ENCODE measurements at places on chromosomes 3 and 15. TPM values are rescaled to one million over a fixed set of nuclear protein-coding genes. Genes with fewer than 3 reads are reported as not detected.

The B3GNT5 gene
- total RNA-seq: 18.0 TPM

The GPR149 gene
- total RNA-seq: not detected

The FOXB1 gene
- not detected for total RNA-seq

The IL17RD gene
- total RNA-seq: 1.5 TPM

The MAGEL2 gene
- not detected for total RNA-seq

The CHRD gene
- total RNA-seq: 5.6 TPM

DNA sequence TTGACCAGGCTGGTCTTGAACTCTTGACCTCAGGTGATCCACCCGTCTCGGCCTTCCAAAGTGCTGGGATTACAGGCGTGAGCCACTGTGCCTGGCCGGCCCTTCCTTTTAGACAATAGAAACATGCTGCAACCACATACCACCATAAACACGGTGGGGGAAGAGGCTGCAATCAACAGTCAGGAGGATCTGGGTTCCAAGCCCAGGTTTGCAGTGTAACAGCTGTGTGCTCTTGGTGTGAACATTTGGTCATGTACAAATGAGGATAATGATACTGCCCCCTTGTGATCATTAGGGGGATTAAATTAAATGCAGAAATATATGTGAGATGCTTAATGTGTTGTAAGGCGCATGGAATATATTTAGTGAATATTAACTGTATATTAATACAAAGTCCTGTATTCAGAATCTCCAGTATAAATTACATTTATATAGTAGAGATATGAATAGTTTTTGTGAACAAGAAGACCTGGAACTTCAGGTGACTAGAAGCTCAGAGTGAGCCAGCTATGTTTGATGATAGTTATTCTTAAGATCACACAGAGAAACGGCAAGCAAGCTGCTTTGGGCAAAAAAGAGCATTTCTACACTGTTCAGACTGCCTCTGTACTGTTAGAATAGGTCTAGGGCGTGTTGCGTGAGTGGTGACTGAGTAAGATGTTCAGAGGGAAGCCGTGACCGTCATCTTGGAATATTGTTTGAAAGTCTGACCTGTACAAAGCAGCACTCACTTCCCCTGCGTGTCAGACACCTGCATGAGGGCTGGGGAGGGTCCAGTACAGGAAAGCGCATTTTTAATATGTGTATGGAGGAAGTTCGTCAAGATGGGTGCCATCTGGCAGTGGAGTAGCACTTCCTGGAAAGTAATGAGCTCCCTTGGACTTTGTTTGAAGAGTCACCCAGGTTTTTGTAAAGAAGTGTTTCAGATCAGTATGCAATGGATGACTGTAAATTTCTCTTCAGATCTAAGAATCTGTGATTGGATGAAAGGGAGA lies 125.8 kb downstream of the PGPEP1L start:
- peak; percentile 54 for DNase-seq

DNA sequence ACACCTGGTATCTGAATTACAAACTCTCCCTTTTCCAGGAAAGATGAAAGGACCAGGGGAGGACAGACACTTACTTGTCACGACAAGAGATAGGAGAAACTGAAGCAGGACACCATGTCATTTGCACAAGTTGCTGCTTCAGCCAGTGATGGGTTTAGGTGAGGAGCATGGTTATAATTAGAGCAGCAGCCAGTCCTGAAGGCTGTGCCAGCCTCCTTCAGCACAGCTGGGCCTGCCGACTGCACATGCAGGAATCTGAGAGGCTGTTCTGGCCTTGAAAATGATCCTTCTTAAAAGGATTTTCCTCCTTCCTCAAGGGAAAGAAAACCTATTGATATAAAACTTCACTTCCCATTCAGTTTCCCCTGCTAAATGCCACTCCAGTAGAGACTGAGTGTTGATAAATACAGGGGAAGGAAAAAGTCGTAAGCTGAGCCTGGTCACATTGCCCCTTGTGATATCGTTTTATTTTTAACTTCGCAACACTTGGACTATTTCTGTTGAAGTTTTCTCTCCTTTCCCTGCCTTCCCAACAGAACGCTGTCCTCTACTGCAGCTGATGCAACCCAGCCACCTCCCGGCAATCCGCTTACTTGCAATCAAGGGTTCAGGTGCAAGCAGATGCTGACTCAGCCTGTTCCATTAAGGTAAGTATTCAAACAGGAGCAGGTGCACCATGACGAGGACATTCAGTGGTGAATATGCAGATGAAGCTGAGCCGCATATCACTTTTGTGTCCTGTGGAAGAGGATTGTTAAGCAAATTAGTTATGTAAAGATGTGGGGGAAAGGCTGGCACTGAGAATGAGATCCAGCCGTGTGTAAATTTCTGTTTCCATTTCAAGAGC lies at the start of gene FBXO40:
TSS of gene FBXO40 (plus strand) at position 524 of the 847 bp plus-strand sequence. CDS start 27,197 bp downstream, outside the sequence.
- no peak for DNase-seq

DNA sequence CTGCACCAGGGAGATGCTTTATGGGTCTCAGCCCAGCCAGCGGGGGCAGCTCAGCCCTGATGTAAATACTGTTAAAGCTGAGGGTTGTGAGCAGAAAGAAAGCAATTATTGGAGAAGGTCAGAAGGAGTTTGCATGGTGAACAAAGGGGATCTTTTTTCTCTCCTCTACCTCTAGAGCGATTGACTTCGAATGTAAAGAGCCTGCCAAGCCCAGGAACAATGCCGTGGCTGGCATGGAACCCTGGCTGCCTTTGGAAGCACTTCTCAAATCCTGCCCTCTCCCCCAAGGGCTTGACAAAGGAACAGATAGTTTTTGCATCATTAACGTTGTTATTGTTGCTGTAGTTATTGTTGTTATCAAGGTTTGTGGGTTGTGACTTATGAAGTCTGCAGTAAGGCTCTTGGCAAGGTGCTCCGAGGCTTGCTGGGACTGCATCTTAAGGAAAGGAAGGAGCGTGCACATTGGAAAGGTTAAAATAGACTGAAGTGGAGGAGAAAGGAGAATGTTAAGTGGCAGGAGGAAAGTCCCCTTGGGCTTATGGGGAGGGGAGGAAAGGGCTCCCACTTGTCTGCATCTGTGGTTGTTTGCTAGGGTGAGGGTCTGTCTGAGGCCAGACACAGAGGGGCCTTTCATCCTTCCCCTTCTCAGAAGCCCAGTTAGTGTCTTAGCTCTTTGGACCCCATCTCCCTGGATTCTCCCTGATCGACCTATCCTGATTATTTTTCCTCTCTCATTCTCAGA lies 16.7 kb downstream of the PDIA5 start:
- DNase-seq: no peak

DNA sequence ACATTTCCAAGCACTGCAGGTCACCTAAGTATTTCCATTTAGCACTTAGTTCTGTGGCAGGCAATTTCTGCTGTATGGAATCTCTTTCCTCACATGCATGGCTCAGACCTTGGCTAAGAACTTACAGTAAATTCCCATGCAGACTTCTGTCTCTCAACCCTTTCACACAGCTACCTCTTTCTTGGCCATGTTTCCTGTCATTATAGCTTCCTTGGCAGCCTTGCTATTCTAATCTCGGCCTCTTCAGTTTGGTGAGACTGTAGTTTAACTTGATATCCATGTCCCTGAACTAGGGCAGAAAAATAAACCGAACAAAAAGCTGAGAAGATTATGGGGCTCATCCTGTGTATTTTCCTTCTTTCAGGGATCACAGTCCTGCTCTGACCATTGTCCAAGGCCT lies 96.0 kb downstream of the SPATA16 start:
- DNase-seq: no peak

DNA sequence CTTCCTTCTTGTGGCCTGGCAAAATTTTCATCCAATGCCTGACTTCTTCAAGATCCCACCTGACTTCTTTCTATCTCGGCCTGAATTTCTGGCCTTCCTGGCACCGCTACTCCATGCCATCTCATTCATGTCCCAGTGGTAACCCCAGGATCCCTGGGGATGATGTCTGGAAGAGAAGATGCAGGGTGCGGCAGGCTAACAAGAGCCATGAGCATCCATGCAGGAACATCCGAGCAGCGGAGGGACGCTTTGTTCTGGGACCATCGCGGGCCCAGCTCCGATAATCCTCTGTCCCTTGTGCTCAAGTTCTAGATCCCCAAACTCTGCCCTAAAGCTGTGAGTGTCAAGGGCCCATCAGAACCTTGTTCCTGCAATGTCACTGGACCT lies 10.9 kb downstream of the MYL3 start:
- DNase-seq: no peak

DNA sequence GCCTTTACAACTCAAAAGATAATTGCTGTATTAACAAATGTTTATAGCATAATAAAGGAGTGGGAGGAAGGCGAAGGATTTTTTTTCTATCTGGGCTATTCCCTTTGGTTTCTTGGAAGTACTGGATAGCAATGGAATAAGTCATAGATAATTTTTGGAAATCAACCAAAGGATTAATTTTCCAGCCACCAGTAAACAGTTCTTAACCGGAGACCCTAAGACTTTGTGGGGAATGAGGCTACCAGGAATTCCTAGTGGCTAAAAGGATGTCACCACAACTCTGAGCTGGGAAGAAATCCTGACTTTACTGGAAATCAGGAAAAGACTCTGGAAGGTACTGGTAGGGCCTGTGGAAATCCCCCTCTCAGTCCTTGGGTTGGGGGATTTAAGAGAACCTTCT lies 138.4 kb upstream of the RARB start:
- DNase-seq: no peak

GRCh38 chr3:113439606-113440005 lies 1.7 kb downstream of the CFAP44 start:
- no peak for DNase-seq

DNA sequence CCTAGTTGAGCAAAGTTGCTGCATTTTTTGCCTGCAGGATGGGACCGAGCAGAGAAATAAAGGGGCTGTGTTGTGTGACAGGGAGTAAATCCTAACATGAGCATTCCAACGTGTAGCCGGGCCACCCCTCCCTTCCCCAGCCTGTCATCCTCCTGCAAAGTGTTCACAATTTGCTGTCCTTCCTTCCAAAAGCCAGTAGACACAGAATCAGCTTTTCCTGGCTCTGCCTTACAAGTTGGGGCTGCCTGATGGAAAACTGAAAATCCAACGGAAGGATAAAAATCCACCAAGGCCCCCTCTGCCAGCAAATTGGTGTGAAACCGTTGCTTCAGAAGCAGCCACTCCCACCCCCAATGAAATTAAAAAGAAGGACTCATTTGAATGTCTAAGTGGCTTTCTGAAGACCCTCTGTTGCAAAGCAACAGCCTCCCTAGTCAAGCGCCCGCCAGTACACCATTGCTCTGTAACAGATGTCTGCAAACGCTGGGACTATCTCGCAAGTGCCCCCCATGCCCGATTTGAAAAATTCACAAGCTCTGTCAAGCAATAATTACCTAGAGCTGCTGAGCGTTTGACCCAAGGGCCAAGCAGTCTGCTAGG lies 665 bp downstream of the FRMD4B start:
- no peak for DNase-seq

- no peak for DNase-seq
Observed at GRCh38 chr3:117842086-117842485, 1132.5 kb downstream of the TUSC7 start.

DNA sequence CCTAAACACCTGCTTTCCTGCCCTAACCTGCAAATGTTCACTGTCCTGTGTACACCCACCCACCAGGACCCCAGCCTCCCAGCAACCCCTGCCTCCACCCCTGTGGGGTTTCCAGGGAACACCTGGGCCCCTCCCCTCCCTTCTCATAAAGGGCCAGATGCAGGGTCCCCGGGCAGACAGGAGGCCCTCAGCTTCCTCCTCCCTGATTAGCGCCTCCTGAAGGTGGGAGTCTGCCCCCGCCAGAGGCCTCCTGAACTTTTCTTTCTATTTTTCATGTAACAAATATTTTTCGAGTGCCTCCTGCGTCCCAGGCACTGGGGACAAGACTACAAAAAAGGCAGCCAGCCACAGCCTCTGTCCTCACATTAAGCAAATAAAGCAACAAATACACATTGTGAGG lies 135.4 kb upstream of the LINGO1 start:
- DNase-seq: no peak

- DNase-seq: no peak
Observed at GRCh38 chr15:67977414-67978089, 76.6 kb upstream of the PIAS1 start.

DNA sequence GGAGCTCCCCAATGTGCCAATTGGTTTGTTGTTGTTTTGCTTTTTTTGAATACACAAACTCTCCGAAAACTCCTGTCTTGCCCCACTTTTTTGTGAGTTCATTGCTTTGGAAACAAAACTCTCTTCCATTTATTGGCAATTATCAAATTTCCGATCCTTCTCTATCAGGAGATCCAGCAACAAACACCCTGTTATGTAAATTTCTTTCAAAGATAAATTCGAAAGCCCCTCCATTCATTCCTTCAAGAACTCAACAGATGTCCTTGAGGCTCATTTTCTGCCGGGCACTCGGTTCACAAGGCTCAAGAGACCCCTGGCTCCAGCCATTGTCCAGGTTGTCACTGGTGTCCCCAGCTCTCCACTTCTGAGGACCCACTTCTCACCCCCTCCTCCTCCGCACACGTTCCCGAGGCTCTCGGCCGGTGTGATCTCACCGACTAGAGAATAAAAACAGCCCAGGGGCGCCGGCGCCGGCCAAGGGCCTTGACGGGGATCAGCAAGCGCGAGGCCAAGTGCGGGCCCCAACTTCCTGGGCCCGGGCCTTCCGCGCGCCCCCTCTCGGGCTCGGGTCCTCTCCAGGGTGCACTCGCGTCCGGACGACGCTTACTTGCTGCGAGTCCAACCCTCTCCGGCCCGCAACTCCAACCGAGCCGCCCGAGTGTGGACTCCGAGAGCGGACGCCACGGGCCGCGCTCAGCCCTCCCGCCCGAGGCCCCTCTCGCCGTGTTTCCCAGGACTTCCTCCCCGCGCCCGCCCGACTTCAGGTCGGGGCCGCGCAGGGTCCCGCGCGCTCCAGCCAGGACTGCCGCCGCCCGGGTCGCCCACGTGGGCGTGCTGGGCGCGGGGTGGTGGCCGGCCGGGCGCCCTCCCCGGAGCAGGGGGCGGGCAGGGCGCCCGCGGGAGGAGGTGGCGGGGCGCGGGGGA lies 533 bp upstream of the SMAD3 start:
- no peak for DNase-seq

DNA sequence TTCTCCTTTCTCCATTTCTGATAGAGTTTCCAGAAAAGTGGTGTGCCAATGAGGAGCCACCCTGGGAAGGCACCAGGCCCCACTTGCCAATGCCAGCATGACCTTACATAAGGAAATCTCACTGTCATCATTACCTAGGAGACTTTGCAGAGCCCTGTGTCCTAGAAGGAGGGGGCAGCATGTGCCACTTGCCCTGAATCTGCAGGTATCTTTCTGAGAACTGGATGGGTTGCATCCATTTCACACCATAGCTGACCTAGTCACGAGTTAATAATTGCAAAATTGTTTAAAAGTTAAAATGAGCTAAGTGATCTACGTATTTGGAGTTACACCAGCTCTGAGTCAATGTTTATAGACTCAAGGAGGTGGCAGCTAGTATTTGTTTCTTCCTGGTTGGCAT lies 14.3 kb downstream of the CA12 start:
- DNase-seq: no peak

Data from A172 (cell line).